ENCODE measurements at places on chromosomes 6 and 20.

DNA sequence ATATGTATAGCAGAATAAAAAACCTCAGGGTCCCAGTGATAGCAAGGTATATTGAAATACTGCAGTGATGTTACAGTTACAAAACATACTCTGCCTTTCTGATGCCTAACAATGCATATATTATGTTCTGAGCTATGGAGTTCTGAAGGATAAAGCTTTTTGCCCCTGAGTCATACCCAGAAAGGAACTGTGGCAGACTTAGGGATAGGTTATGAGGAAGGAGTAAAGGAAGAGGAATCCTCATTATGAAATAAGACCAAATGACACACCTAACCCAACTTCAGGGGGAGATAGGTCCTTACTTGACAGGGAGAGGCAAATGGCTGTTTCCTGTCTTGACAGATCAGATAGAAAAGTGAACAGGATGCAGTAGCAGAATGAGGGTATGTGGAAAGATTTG, 940.6 kb upstream of the FLRT3 start:
- no peak for DNase-seq

- DNase-seq: no peak
Observed at GRCh38 chr20:63822276-63822696, 8.8 kb downstream of the ZBTB46 start.

- no peak for DNase-seq
Observed at GRCh38 chr6:12791371-12791770, 74.8 kb downstream of the PHACTR1 start.

GRCh38 chr6:105926318-105926717, 159.8 kb upstream of the PRDM1 start:
- DNase-seq: no peak

- peak; percentile 73 for DNase-seq
Observed at GRCh38 chr20:13009682-13010406, 1.1 kb downstream of the SPTLC3 start.

GRCh38 chr6:24932832-24933231, 2.9 kb downstream of the RIPOR2 start:
- no peak for DNase-seq

- DNase-seq: no peak
Observed at GRCh38 chr20:43220612-43221011, 30.9 kb upstream of the PTPRT start.

DNA sequence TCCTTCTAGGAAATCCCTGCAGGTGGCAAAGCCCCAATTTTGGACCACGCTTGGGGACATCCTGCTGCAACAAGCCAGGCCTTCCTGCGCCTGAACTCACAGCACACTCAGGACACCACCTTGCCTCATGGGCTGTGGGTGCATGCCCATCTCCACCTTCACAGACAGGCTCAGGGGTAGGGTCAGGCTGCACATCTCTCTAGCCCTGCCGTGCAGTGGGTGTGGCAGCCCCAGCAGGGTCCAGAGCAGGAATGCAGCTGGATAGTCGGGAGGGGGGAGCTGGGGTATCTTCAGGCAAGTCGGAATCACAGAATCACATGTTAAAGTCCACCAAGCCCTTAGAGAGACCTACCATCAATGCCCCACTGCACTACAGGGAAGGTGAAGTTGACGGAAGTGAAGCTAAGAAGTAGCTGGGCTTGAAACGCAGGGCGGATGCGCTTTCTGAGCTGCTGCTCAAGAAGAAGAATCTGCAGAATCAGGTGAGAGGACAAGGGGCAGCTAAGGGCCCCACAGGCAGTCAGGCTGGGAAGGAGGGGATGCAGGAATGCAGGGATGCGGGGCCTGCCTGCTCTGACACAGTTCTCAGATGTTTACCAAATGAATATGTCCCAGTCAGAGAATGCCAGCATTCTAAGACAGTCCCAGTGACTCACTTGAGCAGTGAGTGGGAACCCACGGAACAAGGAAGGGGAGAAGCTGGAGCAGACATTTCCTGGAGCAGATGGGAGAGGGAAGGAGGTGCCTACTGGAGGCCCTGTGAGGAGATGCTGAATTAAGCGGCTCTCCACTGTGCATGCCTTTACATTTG, 11.3 kb downstream of the SERPINB6 start:
- DNase-seq: no peak

- no peak for DNase-seq
Observed at GRCh38 chr20:18272451-18272850, 15.9 kb upstream of the ZNF133 start.

GRCh38 chr6:111626441-111626840, 20.8 kb upstream of the TRAF3IP2 start:
- DNase-seq: no peak

DNA sequence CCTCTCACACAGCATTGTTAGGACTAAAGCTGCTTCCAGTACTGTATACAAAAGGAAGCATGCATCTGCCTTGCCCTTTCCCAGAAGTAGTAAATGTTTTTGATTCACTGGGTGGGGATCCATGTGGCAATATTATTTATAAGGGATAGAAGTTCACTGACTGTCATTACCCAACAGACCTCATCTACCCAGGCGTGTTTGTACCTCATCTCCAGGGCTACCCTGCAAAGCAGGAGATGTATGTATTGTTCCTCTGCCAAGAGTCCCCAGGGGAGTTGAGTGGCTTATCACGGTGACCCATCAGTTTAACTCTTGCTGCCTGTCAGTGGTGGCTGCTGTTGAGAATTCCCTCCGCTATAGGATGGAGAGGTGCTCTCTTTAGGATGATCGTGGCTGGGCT, 42.5 kb downstream of the SLC24A3 start:
- DNase-seq: no peak

GRCh38 chr20:9397928-9398327, 116.5 kb upstream of the LAMP5 start:
- DNase-seq: no peak

DNA sequence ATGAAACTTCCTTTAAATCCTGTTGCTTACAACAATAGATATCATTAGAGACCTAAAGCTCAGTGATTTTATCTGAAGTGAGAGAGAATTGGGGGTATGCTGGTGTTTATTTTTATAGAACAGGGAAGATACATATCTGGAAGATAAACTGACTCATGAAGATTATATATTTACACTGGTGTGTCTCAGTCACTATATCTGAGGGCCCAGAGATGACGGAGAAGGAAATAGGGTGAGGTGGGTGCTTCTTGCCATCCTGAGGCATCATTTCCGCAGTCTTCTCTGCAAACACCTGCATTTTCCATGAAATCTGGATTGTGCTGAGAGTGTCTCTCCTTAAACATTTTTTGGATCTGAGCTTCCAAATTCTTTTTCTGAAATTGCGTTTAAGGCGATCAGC, 5.9 kb upstream of the PLCB1 start:
- no peak for DNase-seq

- no peak for DNase-seq
Observed at GRCh38 chr20:48149902-48150301, 364.6 kb upstream of the SULF2 start.

GRCh38 chr6:40299681-40300080, 287.5 kb downstream of the LRFN2 start:
- DNase-seq: no peak

DNA sequence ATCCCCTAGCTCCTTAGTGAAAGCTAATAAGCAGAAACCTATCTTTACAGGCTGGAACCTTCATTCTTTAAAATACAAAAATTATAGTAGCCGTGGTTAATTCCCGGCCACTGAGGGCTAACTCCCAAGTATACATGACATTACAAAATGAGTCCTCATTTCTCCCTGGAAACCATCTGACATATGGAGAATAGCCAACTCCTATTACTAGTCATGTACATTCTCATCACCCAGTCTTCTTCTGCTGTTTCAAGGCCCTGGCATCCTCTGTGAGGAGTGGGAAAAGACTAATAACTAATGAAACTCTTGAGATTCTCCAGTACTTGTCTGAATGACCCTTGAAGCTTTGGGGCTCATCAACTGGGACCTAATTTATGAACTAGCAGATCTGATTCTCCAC, 30.2 kb downstream of the CSNK2A1 start:
- no peak for DNase-seq

DNA sequence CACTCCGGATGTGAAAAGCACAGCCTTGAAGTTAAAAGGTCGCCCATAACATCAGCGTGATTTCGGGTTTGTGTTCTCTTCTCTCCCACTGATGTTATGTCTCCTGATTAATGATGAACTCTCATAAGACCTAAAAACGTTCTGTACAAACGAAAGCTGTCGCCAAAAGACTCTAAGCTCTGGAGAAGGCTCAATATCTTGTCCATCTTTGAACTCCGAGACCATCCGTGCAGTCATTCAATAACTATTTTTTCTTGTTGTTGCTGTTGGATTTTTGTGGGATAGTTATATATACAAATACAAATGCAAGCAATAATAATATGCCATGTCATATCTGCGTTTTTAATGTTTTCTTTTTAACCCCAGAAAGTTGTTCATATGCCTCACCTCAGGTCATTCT, 291.8 kb upstream of the MARCKS start:
- DNase-seq: no peak

DNA sequence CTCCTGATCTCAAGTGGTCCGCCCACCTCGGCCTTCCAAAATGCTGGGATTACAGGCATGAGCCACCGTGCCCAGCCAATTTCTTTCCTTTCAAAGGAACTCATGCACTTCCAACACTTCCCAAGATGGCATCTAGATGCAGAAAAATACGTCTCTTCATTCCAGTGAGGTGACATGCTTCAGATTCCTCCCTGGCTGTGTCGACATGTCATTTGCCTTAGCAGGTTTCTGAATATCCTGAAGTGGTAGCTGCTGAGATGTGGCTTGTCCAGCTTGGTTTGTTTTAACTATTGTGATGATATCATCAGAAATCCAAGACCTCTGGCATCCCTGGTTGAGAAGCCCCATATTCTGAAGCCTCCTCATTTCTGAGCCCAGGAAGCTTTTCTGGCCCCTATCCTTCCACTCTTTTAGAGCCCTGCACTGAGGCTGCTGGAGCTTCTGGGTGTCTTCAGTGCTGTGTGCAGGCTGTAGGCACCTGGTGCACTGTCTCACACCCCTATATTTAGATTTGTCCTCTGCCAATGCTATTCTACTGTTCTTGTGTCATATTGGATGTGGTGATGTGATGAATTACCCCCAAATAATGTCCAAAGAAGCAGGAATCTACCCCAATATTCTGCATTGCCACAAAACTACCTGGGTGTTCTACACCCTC, 73.3 kb upstream of the E2F3 start:
- DNase-seq: no peak

- no peak for DNase-seq
Observed at GRCh38 chr20:64203037-64203777, 39.0 kb downstream of the MYT1 start.

DNA sequence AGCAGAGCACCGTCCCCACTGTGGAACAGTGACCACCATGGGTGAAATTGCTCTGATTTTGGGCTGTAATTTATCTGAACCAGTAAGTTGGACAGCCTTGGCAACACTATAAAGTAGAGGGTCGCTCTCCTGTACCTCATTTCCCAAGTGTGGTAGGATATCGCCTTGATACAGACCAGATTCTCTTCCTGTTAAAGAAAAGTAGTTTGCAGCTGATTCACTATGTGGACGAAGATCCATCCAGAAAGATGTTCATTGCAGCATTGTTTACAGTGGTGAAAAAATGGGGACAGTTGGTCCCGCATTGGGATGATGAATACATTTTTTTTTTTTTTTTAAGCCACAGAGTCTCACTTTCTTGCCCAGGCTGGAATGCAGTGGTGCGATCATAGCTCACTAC, 74.3 kb downstream of the SLX4IP start:
- no peak for DNase-seq

GRCh38 chr20:63966944-63967322, 2.8 kb downstream of the ZNF512B start:
- no peak for DNase-seq

GRCh38 chr6:27053738-27054137, 193.8 kb upstream of the PRSS16 start:
- DNase-seq: no peak

GRCh38 chr6:36851149-36851614, 11.9 kb upstream of the CPNE5 start:
- peak; percentile 35 for DNase-seq

DNA sequence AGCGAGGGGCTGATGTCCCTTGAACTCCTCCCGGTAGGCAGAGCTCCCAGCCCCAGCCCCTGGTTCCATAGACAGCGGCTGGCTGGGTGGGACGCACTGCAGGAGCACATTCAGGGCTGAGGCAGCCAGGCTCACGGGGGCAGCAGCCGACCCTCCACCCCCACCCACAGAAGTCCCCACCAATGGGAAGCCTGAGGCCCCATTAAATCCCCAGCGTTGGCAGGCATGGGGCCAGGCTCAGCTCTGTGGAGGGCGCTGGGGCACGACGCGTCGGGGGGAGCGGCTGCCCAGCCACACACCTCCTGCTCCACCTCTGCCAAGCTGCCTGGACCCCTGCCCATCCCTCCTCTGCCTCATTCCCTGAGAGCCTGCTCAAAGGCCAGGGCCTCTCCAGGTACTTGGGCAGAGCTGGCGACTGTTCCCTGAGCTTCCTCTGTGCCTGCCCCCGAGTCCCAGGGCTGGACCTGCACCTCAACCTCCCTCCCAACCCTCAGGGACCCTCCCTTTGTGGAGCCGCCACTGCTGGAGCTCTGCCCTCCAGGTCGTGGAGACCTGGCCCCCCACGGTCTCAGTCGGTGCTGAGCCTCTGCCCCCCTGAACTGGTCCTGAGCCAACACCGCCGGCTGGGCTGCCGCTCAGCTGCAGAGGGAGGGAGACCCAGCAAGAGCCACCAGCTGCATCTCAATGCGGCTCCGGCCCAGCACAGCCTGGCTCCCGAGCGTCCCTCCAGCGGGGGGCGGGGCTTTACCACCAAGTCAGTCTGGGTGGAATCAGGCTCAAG, 9.1 kb downstream of the CHRNA4 start:
- no peak for DNase-seq

- no peak for DNase-seq
Observed at GRCh38 chr6:25066593-25066992, 130.8 kb upstream of the RIPOR2 start.

- no peak for DNase-seq
Observed at GRCh38 chr20:13412806-13413445, 191.9 kb downstream of the ISM1 start.

DNA sequence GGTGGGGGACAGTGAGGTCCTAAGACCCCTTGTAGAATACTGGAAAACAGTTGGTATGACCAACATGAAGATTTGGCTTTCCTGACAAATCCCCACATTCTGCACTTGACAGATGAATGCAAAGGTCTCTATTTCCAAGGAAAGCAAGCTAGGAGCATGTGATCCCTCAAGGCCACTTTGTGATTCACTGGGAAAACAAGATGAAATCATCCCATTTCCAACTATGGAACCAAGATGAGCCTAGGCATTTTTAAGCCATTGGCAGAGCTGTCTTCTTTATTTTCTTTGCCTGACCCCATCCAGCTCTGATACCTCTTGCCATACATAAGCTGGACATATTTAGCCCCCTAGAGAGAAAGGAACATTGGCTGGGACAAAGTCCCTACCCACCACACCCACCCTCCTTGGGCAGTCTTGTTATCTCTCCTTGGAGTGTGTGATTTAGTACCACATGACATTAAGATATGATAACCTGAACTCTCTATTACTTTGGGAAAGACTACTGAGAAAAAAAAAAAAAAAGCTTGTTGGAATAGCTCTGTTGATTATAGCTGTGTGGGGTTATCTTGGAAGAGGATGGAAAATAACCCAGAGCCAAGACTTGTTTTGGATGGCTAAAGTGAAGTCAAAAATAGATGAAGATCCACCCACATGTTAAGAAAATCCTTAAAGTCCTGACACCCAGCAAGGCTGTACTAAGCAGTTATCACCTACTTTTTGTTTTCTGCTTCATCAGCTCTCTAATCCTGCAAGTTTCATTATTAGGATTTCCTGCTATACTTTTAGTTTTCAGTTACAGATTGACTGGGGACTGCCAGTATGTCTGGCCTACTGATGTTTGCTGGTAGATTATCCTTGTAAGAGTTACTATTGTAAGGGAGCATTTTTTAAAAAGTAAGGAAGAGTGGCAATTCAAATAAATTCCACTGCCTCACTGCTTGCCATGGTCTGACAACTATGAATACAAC, 90.1 kb upstream of the PREP start:
- no peak for DNase-seq

GRCh38 chr6:112030206-112030960, 23.5 kb upstream of the CCN6 start:
- no peak for DNase-seq

All from AG09319 (cell line).